ENCODE measurements at places on chromosomes 7 and 10.

DNA sequence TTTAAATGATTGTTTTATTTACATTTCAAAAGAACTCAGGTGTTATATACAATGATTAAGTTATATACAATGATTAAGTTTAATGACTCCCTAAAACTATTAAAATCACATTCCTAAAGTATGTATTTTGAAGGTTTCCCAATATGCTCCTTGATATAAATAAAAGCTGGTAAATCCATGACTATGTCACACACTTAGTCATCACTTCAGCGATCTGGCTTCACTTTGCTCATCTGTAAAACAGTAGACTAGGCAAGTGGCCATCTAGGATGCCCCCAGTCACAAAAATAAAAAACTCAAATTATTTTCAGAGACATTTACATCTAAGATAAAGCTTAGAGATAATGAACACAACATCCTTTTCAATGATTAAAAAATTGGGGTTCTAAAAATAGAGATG is 10.8 kb downstream of the ICA1 start:
- DNase-seq = no peak

DNA sequence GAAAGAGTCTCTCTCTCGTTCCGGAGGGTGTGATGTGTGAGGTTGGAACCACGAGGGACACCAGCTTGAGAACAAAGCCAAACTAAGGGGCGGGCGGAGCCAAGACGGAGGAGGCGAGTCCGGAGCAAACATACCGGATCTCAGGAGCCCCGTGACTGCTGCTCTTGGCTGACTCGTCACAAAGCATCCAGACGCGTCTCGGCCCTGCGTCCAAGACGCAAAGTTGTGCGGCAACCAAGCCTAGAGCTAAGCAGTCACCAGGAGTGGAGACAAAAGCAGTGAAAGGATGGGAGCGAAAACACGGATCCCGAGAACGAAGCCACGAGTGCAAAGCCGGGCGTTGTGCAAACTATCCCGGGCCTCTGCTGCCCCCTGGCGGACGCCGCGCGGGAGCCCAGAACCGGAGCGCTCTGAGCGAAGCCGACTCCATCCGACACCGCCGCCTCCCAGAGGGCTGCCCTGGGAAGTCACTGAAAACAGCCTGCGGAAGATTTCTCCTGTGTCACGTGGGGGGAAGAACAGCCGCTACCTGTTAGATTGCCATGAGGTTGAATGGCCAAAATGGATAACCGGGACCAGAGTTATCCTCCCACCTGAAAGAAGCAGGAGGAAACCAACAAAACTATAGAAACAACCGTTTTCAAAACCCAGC is 46.4 kb upstream of the TMEM72 start:
- peak; percentile 78 for DNase-seq

GRCh38 chr10:77699080-77699645 is 61.6 kb upstream of the KCNMA1 start:
- DNase-seq = no peak

GRCh38 chr7:153454306-153454705 is 597.9 kb upstream of the DPP6 start:
- DNase-seq = no peak

DNA sequence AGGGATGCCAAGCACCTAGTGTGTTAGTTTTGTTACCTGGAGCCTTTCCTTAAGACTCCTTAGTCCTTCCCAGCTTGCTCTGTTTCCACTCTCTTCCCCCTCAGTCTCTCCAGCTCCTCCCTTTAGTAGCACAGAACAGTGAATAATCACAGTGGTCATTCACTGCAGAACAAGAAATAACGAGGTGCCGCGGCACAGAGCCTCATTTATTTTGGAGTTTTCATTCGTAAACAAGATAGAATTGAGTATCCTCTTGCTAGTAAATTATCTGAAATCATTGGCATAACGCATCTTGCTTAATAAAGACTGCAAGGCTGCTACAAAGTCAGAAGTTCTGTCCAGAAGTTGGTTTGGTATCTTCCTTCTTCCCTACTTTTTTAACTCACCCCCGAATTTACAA is 129.3 kb upstream of the LANCL2 start:
- no peak for DNase-seq

DNA sequence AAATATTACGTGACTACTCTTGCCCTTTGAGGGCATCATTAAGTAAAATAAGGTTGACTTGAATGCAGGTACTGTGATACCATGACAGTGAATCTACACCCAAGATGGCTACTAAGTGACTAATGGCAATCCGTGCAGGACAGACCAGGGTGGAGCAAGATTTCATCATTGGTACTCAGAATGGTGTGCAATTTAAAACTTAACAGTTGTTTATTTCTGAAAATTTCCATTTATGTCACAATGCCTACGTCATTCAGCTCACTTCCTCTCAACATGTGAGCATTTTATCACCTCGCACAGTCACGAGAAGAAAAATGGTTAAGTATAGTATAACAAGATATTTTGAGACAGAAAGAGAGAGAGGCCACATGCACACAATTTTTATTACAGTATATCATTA is 50.3 kb upstream of the MET start:
- DNase-seq = no peak

GRCh38 chr10:117312430-117312829 is 62.8 kb downstream of the PDZD8 start:
- no peak for DNase-seq

DNA sequence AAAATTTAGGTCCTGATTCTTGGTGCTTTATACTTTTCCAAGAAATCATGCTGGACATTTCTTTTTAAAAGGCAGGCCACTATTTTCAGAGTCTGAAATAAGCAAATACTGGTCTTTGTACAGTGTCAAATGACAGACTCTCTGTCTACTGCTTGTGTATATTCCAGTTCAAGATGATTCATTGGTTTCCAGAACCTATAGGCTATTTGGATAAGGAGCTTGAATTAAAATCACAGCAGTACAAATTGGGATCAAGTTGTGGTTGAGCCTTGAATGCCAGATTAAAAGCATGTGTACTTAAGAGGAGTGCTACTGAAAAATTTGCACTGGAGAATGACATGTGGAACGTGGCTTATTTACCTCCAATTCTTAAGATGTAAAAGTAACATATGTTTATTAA is 10.7 kb downstream of the KMT2E start:
- DNase-seq = no peak

- peak; percentile 36 for DNase-seq
These were observed 18.7 kb upstream of the DDIT4 start for GRCh38 chr10:72254813-72255568.

DNA sequence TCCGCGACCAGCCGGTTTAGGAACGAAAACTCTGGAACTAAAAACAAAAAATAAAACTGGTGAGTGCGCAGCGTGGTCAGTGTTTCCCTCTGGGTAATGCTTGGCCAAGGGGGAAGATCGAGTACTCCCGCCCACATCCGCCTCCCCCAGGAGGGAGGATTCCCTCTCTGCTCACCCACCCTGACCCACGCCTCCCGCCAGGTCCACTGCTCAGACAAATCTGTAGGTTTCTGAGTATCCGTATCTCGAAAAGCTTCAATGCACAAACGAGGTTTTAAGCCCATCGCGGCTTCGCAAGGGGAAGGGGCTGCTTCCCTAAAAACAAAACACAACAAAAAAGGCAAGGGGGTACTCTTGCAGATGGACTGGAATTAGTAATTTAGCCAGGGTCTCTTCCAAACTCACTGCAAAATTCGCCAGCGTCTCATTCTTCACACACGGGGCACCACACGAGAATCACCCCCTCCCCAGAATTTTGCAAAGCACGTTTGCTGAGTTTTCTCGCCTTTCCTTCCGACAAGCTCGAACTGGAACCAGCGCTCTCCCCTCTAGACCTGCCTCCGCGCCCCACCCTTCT is 75.2 kb downstream of the INSIG1 start:
- no peak for DNase-seq
